ENCODE measurements at places on chromosomes 4 and X.

GRCh38 chrX:16739574-16739973 is 20.2 kb downstream of the SYAP1 start:
- DNase-seq = no peak

GRCh38 chrX:132990835-132991234 is 32.4 kb upstream of the HS6ST2 start:
- DNase-seq = no peak

GRCh38 chr4:76953956-76954355 is 4.4 kb downstream of the SEPTIN11 start:
- DNase-seq = no peak

GRCh38 chrX:97907791-97908190 is 1024.1 kb downstream of the RPA4 start:
- DNase-seq = no peak

- no peak for DNase-seq
Measured at GRCh38 chr4:6435010-6435409, 37.4 kb downstream of the PPP2R2C start.

DNA sequence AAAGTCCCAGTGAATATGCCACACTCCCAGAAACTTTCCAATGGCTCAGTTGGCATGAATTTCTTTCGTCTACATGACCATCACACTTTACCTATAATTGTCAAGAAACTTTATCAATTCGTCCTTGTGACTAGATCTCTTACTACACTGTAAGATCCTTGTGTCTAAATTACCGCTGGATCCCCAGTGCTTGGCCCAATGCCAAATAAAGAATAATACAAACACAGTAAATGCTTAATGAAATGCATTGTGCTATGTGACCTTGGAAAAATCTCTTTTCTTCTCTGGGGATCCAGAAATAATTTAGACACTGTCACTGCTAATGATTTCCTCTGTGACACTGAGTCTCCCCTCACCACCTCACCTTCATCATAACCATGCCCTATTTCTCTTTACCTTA is 137.9 kb downstream of the VSIG4 start:
- DNase-seq = no peak

DNA sequence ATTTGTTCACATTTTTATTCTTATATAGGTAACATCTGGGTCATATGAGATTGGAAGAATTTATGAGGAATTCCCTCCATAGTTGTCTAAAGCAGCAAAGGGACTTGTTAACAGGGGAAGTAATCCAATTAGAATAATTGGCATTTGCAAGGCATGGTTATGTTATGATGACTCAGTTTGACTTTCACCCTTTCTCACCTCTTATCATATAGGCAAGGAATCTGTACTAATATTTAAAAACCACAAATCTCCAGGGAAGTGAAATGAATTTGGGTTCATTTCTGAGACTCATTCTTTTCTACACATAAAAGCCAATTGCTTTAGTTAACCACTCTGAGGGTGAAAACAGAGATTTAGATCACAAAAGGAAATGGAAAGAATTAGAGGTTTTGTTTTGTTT is 281.5 kb upstream of the DKK2 start:
- DNase-seq = no peak

GRCh38 chr4:173411106-173411693 is 12.3 kb upstream of the SCRG1 start:
- DNase-seq = no peak

- DNase-seq = no peak
Measured at GRCh38 chrX:125248931-125249330, 70.7 kb upstream of the TEX13C start.

DNA sequence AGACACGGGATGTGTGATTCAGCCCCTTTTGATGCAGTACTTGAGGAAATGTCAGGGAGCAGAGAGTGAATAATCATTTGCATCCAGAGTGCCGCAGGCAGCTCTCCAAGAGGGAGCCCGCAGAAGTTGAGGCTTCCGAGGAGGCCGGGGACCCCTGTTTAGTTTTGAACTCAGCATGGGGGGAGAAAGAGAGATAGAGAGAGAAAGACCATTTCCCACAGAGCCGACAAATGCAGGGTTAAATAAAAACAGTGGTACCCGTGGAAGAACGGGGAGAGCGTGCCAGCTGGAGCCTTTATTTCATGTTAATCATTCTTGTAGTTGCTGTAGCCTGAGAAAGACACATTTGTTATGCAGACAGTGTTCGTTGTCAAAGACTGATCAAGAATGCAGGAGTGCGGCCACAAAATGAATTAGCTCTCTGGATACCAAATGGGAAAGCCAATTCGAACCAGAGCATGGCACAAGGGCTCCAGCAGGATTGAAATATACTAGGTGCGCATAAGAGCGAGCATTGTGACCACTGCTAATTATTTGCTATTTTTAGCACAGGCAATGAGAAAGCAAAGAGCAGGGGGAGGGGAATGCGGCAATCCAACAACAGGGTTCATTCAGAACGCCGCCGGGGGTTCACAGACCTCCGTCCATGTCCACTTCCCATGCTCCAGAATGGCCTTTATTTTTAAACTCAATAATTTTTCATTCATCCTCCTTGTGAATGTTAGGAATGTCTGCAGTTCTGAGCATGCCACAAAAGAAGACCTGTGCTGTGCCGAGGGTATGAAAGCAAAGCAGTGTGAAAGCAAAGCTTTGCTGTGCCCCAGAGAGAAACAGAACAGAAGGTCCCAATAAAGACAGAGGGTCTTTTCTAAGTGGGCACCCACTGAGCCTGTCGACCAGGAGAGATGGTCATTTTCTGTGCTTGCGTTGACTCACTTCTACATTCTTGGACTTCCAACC is 243.9 kb upstream of the VCX3A start:
- no peak for DNase-seq

DNA sequence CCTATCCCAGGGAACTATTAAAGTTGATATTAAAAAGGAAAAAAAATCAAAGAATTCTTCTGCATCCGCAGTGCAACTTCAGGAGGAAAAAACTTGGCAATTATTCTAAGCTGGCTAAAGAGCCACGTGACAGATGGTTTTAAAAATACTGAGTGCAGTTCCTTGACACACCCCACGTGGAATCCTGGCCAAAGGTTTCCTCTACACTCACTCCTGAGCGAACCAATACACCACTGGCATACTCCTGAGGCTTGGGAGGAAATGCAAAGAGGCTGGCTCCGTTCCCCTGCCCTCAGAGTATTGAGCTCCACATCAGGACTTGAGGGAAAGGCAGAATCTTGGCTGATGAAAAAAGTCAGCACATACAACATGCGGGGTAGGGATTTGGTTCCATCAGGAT is 133.8 kb upstream of the ATP6AP2 start:
- no peak for DNase-seq

DNA sequence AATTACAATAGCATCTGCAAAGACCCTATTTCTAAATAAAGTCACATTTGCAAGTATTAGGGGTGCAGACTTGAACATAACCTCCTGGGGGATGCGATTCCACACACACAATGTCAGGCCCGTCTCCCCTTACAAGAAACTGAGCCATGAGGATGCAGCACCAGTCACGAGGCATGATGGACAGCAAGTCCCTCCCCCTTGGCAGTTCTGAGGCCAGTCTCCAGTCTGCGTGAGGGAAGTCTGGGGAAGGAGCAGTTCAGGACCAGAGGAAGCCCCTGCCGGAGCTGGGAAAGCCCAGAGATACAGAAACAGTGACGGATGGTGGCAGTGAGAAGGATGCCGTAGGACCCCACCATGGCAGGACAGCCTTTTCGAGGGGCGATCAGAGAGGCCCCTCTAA is 9.4 kb downstream of the FAM53A start:
- no peak for DNase-seq

DNA sequence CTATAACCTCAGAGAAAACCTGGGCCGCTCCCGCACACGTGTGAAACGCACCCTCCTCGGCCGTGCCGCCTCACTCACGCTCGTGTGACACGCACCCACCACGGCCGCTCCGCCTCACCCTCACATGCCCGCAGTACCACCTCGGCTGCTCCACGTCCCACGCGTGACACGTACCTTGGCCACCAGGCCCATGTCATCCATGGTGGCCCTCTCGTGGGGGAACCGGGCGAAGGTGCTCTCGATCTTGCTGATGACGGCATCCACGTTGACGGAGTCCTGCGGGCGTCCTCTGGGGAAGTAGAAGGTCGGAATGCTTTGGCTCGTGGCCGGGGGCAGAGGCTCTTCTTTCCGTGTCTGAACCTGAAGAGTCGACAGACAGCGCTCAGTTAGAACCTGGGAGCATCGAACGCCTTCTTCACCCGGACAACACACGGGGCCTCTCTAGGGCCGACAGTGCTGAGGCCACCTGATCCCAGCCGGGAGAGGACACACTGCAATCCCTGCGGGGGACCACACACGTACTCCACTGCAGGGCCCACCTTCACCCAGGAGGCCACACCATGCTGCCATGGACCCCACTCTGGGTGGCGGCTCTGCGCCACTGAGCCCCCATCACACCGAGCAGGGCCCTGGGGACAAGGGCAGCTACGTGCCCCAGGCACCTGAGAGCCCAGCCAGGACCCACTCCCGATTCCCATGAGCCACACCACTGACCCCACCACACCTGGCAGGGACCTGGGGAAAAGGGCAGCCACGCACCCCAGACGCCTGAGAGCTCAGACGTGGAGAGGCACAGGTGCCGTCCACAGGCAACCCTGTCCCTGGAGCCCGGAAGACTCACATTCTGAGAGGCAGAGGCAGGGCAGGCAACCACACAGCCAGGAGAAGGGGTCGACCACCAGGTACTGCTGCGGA is 25.2 kb downstream of the PPP2R3B start:
- DNase-seq = no peak

DNA sequence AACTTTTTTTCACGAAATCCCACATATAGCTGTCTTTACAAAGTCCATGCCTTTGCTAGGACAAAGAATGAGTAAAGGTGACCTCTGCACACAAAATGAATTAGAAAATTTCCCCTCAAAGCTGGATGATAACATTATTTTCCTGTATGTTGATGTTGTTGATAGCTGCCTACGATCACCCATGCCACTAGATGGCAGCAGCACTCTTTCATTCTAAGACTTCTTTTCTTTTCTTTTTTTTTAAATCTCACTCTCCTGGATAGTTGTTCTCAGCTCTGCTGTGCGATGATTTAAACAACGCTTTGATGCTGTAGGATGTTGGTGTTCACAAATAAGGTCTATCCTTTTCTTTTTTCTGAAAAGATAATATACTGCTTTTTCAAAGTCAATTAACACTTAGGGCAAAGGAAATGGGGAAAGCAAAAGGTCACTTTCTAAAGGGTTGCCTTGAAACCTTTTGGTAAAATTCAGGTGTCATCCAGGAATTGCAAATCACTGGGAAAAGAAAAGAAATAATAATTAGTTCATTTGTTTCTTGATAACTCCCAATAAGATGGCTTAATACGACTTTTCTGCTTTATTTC is 266.8 kb downstream of the C4orf33 start:
- no peak for DNase-seq

DNA sequence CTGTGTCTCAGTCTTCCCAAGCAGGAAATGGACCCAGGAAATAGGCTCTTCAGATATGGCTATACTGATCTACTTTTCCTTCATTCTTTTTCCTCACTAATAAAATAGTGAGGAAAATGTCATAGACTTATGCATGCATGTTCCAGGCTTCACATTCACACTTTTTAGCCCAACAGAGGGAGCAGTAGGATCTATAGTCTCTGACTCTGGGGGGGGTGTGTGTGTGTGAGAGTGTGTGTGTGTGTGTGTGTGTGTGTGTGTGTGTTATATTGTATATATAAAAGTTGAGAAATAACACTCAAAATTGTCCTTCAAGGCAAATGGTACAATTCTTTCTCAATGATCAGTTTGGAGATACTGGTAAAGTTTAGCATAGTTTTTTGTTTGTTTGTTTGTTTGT is 297.2 kb upstream of the GALNT7 start:
- no peak for DNase-seq

GRCh38 chr4:105236916-105237311 is 90.2 kb downstream of the TET2 start:
- DNase-seq = no peak

- peak; percentile 1 for DNase-seq
Measured at GRCh38 chr4:159206427-159206871, 103.6 kb downstream of the RAPGEF2 start.

DNA sequence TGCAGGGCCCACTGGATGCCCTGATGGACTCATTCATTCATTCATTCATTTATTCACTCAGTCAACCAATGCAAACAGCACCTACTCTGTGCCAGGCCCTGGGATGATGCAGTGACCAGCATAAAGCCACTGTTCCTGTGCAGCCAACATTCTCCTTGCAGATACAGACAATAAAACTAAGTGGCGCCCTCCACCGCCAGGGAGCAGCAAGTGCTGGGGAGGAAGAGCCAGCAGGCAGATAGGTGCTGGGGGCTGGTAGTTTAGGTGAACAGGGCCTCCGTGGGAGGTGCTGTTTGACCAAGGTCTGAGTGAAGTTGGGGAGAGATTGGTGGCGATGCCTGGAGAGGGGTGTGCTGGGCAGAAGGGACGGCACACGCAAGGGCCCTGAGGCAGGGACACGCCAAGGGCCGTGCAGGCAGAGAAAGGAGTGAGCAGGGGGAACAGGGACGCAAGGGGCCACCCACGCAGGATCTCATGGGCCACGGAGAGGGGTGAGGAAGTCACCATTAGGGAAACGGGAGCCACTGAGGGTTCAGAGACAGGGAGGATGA is 65.5 kb downstream of the WFS1 start:
- DNase-seq = no peak

DNA sequence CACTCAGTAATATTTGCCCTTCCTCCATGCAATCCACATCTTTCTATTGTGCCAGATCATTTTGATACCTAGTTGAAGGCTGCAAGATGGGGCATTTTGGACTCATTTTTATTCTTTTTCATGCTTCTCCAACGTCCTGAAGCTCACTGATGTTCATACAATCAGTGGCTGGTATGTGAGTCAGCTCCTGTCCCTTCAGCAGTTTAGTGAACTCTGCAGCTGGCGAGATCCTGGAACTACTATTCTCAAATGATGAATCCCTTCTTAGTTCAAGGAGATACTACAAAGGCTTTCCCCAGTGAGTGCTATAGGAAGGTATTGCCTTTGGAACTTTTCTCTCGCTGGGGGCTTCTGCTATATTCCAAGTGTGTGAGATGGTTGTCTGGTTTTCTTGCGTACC is 9.6 kb upstream of the CCDC149 start:
- no peak for DNase-seq

DNA sequence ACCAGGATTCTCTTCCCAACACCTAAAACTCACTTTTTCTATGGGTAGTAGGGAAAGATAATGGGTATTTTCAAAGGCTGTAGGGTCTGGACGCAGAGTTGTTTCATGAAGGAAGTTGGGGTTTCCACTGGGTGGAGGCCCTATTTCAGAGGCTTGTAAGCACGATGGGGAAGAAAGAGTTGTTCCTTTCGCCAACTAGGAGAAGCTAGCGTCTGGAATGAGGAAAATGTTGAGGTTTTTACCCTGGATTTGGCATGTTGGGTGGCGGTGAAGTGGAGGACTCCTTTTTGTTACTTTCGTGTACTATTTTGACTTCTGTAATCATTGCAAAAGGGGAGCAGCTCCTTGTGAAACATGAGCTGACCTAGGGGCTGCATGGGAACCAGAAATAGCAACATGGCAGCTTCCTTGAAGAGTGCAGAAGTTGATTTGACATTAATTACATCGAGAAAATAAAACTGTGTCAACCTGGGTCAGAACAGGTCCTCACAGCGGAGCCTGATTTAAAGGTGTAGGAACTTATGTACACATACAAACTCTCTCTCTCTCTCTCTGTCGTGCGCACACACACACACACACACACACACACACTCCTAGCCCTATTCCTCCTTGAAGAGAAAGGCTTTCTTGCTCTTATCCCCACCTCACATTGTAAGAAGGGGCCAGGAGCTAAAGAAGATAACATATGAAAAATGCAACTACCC is 19.1 kb downstream of the VSIG4 start:
- no peak for DNase-seq

Data from stimulated activated CD8-positive, alpha-beta memory T cell treated with anti-CD3 and anti-CD28 coated beads, Interleukin-4, amount 100 ng/mL, for 24 hours (primary cell).